Stimulated activated CD8-positive, alpha-beta memory T cell treated with anti-CD3 and anti-CD28 coated beads, Interleukin-4, amount 100 ng/mL, for 1 hour (primary cell): ENCODE measurements at places on chromosomes 1 and 21.

- no peak for DNase-seq
These were observed 7.3 kb downstream of the KCNH1 start for GRCh38 chr1:211126622-211127021.

DNA sequence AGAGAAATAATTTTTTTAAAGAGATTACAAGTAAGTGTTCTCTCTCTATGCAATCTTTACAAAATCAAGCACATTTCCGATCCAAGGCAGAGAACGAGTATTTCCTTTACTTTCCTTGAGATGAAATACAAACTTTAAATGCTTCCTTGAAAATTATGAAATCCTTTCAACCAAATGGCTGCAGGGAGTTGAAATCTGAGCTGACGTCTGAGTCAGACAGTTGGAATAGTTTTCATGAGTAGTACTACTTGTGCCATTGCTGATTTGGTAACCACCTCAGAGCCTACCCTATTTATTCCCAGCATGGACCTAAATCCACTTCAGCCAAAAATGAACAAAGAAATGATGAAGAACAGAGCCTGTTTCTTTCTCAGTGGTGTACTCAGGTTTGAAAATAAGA is 183.6 kb downstream of the GIPC2 start:
- no peak for DNase-seq

GRCh38 chr1:208496467-208497371 is 252.5 kb upstream of the PLXNA2 start:
- DNase-seq: no peak

DNA sequence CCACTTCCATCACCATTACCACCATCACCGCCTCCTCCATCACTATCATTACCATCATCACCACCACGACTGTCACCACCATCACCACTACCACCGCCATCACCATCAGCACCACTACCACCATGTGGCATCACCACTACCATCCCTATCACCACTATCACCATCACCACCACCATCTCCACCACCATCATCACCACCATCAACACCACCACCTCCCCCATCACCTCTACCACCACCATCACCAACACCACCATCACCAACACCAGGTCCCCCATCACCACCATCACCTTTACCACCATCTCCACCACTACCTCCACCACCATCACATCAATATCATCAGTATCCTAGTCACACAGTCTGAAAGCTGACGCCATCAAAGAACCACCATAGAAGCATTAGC is 39.9 kb upstream of the RIPK4 start:
- DNase-seq: no peak

DNA sequence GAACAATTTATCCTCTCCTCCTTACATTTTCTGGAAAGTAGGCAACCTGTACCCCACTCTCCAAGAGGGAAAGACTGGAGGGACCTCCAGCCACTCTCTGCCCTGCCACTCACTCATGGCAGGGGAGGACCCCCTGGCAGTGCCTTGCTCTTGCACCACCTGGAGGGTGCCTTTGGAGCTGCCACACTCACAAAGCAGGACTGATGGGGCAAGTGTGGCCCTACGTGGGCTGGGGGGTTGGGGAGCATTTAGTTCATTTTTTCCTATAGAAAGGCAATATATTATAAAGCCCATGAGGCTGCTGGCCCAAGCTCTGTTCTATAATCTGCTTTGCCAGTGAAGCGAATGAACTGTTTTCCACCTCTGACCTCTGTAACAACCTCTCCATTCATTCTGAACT is 50.3 kb downstream of the GPR161 start:
- no peak for DNase-seq

DNA sequence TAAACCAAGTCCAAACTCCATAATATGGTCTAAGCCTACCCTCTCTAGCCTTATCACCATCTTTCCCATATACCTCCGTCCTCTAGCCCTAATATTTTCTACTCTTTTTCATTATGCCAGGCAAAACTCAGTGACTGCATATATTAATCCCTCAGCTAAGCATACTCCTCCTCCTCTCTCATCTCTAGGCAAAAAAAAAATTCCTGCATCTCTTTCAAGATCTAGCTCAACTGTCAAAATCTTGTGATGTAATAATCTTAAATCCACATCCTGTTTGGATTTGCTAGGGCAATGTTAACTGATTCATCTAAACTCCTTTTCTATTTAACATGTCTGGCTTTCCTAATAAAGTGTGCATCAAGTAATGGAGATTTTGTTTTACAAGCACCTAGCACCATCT is 20.4 kb downstream of the PRPF38A start:
- DNase-seq: no peak

DNA sequence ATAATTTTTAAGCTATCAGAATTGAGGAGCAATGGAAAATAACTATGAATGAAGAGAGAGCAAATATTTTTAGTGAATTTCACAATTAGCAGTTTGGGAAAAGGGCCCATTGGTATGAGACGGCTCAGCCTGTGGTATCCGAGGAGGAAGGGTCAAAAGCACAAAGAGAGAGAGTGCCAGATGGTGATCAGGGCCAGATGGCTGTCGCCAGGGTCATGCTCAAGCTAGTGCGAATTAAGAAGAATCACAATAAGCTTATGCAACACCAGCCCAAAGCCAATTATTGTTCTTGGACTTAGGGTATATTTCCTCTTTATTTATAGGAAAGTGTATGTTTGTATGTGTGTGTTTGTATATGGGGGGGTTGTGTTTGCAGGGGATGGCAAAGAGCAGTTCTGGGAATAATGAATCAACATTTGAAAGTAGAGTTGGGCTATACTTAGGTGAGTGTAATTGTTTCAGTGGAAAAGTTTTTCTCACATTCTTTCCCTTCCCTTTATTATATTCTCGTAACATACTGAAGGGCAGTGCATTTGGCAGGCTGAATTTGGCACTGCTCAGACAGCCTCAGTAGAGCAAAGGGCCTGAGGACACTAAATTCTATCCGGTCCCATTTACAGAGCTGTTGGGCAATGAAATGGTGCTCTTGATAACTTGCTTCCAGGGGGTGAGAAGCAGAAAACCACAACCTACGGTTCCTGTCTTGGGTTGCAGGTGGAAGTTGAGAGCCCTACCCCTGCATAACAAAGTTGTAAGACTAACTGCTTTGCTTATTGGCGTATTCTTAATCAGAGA is 19.5 kb upstream of the DDR2 start:
- no peak for DNase-seq

DNA sequence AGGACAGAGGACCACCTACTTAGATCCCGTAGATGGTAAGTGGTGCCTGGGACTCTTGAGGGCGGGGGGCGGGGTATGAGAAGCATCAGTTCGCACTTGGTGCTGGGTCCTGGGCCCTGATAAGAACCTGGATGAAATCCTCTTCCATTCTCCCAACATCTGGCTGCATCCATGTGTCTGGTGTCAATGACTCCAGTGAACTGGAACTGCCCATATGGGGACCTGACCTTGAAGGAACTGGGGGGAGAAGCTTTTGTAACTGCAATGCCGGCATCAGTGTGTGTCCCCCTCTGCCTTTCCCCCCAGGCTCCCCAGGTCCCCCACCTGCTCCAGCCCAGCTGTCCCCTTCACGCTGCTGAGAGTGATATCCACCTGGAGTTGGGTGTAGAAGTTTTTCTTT is 49.7 kb upstream of the EPB41 start:
- DNase-seq: no peak

GRCh38 chr1:46453449-46453848 is 36.2 kb upstream of the DMBX1 start:
- DNase-seq: no peak

DNA sequence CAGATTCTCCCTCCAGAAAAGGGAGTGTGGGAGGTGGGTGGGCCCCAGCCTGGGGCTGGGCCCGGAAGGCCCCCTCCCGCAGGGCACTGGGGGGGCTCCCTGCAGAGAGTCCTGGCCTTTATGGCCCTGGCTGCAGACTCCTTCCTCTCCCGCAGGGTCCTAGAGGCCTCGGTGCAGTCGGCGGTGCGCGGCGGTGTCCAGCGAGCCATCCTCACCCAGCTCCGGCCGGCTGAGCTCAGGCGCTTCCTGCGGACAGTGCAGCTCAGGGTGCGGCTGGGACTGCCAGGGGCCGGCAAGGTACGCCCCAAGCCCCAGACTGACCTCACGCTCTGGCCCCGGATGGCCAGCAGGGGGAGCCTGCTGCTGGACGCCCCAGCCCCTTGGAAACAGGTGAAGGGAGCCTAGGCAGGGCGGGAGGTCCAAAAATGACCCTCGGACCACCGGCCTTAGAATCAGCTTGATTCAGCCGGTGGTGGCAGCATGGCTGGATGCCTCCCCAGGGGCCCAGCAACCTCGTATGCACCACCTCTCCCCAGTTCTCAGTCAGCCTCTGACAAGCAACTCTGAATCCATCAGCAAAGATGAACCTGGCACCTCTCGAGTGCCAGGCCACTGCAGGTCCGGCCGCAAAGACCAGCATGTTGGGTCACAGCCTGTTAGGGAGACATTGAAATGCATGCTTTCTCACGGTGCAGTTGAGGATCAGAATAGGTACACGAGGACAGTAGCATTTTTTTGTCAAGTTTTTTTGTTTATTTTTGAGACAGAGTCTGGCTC is 20.6 kb downstream of the MTHFR start:
- no peak for DNase-seq

DNA sequence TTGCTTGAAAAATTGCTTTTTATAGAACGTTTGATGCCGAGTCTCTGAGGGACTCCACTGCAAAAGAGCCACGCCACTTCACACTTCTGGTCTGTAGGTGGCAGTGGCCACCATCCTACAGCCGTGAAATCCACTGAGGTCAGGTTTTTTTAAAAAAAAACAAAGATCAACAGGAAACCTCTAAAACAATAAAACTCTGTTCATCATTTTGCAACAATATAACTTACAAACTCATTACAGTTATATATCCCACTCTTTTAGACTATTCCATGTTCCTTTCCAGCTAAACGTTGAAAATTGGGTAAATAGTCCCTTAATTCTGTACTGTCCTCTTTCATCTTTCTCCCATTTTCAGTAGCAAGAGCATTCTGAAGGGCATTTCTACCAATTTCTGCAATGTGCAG is 64.6 kb upstream of the FMN2 start:
- no peak for DNase-seq

- no peak for DNase-seq
These were observed 33.5 kb downstream of the VPS26C start for GRCh38 chr21:37233551-37234146.

DNA sequence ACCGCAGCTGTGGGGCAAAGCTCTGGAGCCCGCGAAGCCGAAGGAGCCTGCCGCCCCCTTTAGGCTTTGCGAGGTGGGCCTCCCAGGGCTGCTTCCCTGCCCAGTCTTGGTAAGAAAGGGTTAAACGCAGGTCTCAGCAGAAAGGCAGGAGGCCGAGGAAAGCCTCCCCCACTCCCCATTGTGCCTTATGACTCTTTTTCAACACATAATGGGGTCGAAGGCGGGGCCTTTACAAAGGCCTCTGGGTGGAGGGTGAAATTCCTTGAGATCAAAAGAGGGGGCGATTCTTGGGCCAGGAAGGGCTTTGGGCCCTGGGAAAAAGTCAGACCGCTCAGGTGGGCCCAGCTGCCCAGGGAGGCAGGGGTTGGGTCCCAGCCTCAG is 880 bp downstream of the ALPL start:
- no peak for DNase-seq

DNA sequence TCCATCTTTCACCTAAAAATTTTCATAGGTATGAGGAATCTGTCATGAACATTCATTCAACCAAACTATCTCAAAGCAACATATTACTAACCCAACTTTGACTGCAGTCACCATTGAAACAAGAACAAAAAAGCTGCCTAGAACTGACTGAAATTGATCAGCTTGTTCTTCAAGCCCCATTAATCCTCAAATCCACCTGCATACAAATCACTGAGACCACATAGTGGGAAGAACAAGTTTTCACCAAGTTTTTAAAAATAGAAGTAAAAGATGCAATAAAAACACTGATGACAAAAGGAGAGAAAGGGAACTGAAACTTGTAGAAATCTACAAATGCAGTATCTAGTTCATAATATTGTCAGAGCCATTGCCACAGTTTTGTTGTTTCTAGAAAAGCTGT is 6.1 kb downstream of the SORT1 start:
- DNase-seq: no peak

DNA sequence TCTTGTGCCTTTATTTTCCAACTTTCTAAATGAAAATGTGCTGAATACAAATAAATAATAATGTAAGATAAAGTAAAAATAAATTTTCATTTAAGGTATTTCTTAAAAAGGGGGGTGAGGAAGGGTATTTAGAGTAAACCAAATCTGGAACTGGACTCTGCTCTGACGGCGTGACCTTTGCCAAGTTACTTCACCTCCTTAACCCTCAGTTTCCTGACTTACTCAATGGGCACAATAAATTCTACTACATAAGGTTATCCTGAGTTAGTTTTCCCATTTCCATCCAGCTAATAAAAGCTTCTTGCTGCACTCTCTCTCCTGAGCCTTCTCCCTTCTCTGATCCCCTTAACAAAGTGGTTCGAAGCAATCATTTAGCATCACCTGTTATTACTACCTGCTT is 93.9 kb downstream of the NID1 start:
- no peak for DNase-seq

- DNase-seq: no peak
These were observed 26.3 kb upstream of the ZNF648 start for GRCh38 chr1:182087719-182088350.

GRCh38 chr1:114549137-114549536 is 32.3 kb downstream of the BCAS2 start:
- DNase-seq: no peak

DNA sequence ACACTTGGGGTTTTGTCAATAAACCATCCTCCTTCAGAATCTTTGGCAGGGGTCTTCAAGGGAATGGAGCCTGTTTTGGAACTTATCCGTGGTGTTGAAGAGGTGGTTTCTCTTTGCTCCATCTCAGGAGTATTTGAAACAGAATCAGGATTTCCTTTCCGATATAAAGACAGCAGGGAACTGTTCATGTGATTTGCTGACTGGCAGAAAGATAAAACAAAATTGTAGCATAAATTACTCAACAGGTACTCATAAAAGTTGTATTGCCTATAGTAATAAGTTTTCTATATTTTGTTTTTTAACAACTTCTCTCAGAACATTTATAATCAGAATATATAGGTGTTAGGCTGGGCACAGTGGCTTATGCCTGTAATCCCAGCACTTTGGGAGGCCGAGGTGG is 21.9 kb downstream of the NVL start:
- DNase-seq: no peak

GRCh38 chr21:37358397-37358796 is 8.2 kb upstream of the DYRK1A start:
- DNase-seq: no peak

- no peak for DNase-seq
These were observed 58.2 kb upstream of the LRRC8B start for GRCh38 chr1:89466307-89466930.

- DNase-seq: no peak
These were observed 334.5 kb downstream of the NUF2 start for GRCh38 chr1:163656095-163656759.

- DNase-seq: no peak
These were observed 52.8 kb upstream of the LYPLAL1 start for GRCh38 chr1:219120624-219121544.

- DNase-seq: no peak
These were observed 486.7 kb downstream of the OMA1 start for GRCh38 chr1:58059789-58060188.

DNA sequence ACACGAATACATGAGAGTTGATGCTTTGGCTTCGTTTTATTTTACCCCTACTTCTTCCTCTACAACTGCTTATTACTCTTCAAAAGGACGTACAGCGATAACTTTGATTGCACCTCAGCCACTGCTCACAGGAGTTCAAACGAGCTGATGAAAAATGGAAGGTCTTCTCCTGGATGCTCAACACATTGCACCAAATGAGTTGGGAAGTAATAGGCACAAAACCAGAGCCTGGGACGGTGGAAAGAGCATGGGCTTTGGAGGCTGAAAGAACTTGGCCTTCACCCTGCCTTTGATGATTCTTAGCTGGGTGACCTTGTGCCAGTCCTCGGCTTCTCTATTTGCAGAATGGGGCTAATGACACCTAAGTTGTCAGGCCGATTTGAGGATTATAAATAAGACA is 4.8 kb downstream of the CD53 start:
- DNase-seq: no peak

- no peak for DNase-seq
These were observed 2.5 kb upstream of the LEFTY1 start for GRCh38 chr1:225891229-225891972.
